CD4-positive, alpha-beta T cell treated with Interleukin-21 for 1 hour (primary cell): ENCODE measurements at places on chromosomes 12 and 14.

DNA sequence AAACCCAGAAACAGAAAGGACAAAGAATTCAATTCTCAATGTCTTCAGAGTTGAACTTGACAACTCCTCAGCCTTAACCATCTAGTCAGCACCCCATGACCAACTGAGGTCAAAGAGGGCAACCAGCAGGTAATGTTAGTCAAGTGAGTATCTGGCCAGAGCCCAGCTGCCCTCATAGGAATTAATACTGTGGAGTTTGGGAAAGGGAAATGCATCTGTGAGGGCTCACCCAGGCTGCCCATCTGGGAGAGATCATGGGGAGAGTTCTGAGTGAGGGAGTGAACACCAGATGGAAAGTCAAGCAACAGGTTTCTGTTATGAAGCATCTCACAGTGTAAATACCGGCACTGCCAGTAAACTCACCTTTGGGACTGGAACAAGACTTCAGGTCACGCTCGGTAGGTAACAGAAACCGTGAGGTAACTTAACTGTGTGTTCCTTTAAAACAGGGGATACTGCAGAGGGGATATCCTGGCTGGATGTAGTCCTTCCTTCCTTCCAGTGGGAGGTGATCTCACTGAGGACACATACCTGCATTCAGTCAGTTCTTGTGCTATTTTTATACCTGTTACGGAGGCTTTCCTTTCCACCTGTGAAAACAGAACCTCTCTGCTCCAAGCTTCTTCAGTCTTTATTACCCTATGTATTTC, 94.4 kb downstream of the DAD1 start:
- DNase-seq, result no peak

DNA sequence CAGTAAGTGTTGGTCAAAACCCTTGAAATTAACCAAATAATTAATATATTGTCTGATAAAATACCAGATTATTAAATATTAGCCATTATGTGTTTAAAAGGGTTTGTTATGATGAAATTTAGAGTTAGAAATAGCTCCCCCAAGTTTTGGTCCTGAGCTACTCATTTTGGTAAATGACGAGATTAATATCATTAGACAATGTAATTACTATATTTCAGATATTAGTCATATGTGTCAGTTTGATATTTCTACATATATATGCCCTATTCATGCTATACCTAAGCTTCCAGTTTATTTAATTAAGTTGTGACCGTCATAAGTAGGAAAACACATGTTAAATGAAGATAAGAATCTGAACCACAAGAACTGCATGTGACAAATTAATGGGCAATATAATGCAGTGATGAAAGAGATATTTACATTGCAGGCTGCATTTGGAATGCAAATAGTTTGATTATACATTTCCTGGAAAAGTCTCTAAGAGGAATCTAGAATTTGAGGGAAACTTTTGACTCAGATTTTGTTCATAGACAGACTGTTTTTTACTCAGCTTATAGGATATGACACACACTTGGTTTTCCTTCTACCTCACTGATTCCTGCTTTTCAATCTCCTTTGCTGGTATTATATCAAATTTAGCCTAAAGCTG, 70.5 kb downstream of the TBC1D30 start:
- DNase-seq, result no peak

- no peak for DNase-seq
These were observed 54.8 kb upstream of the TTC7B start for GRCh38 chr14:90870950-90871604.

- no peak for DNase-seq
These were observed 149.9 kb upstream of the BTG1 start for GRCh38 chr12:92295523-92295922.

DNA sequence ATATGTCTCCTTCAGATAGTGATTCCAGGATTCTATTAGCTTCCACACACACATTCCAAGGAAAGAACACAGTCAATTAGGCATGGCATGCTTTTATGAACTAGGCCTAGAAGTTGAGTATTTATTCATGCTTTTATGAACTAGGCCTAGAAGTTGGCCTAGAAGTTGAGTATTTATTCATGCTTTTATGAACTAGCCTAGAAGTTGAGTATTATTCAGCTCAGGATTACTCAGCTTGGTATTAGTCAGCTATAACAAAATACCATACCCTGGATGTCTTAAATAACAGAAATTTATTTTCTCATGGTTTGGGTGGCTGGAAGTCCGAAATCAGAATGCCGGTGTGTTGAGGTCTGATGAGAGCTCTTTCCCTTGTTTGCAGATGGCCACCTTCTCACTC, 442.7 kb upstream of the FLRT2 start:
- DNase-seq, result no peak

DNA sequence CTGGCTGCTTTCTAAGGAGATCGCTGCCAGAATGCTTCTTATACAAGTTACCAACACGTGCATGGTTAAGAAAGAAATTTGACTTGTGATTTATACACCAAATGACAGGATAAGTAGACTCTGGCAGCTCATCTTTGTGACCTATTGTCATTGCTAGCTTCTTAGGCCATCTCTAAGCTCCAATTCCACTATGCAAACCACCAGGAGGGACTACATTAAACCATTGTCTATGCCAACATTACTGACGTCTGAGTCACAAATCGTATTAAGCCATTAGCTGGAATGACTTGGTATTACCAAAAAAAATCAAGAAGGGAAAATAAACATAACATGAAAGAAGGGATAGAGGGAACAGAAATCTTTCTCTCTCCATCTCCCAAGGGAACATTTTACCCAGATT, 15.8 kb upstream of the VPS33A start:
- no peak for DNase-seq

DNA sequence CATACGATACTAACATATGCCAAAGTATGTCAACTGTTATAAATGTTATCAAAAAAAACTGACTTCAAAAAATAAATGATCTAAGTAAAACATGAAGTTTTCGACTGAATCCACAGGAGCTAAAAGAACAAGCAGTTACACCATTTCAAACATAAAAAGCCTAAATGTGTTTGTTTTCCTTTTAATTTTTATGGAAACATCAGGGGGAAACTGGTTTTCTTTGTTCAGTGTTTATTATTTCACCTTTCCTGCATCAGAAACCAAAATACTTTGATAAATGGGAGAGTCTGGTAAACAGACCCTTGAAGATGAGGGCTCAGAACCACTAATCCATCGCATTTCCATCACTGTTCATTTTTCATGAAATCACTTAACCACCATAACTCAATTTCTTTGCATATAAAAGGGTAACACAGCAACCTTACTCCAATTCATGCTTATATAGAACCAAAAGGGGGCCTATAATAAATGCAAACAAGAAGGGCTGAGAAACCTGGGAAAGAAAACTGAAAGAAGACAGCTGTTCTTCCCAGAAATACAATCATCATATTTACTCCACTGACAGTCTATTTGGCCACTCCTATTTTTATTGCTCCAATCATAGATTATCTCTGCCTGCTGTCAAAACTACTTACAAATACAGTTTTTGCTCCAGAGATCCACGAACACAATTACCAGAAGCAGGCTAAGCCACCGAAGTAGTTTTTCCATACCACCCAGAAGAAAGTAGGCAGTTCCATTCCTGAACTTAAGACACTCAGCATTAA, 17.0 kb downstream of the FGD6 start:
- DNase-seq, result no peak

- DNase-seq, result no peak
These were observed 37.2 kb downstream of the BTBD7 start for GRCh38 chr14:93295541-93296220.
